HCEC 1CT (cell line): ENCODE measurements at places on chromosomes 16 and 17.

DNA sequence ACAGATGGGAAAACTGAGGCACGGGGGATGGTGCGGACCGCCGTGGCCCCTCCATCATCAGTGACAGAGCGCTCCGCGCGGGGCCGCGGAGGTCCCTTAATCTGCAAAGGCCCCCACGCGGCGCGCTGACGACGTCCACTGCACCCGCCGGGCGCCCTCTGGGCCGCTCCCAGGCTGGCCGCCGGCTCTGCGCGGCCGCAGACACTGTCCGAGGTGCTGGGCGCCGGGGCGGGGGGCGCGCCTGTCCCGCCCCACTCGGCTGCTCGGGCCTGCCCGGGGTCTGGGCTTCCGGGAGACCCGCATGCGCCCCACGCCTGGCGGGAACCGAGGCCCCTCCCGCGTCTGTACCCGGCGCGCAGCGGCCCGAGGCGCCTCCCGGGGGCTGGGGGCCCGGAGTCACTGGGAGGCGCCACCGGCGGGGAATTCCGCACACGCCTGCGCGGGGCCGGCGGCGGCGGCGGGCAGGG is 550 bp upstream of the RNF213 start:
- DNase-seq: peak; percentile 55

GRCh38 chr16:4686497-4687210 is 6.7 kb upstream of the NUDT16L1 start:
- no peak for DNase-seq

DNA sequence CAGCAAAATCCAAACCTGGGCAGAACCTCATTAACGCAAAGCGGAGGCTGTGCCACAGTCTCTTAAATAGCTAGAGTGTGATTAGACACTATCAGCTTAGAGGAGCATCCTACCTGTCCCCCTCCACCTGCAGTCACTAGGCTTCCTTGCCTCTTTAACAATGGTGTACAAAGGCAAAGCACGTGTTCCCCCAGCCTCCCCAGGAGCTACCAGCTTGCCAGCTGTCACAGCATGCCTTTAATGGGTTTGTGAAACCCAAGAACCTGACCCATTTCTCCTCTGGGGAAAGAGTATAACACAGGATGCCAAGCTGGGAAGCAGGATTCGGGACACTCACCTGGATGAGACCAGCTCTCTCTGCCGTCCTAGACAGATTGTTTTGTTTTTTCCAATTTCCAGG is 37.2 kb upstream of the TBX2 start:
- DNase-seq: no peak

- no peak for DNase-seq
Measured at GRCh38 chr17:29771546-29771945, 148.8 kb upstream of the CORO6 start.

DNA sequence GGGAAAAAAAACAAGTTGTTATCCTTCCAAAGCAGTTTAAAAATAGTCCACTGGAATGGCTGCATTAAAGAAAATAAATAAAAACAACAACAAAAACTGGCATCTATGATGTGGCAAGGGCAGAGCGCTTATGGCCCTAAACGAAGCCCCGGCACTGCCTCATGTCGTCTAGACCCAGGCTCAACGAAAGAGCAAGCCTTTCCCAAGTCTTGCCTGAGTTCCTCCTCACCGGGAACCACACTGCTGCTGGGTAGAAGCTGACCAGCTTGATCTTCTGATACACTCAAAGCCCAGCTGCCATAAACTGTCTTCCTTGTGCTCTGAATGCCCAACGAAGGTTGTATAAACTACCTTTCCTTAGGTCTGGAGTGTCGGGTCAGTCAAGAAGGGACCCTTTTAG is 37.0 kb downstream of the NDEL1 start:
- no peak for DNase-seq

GRCh38 chr16:67166110-67166547 is 1.6 kb downstream of the HSF4 start:
- DNase-seq: no peak

- DNase-seq: no peak
Measured at GRCh38 chr17:62670202-62670821, 42.8 kb downstream of the MRC2 start.

DNA sequence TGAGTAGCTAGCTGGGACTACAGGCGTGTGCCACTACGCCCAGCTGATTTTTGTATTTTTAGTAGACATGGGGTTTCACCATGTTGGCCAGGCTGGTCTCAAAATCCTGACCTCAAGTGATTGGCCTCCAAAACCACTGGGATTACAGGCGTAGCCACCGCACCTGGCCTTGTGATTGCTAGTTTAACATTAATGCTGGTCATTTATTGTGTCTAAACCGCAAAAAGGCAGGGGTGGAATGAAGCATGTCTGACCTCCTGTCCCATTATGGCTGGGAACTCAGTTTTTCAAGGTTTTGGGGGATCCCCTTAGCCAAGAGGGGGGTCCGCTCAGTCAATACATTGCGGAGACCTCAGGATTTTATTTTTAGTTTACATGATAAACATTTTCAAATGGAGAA is 10.7 kb upstream of the CNGB1 start:
- no peak for DNase-seq

GRCh38 chr16:48535831-48536613 is 74.0 kb downstream of the N4BP1 start:
- no peak for DNase-seq

- no peak for DNase-seq
Measured at GRCh38 chr17:73720187-73720834, 76.1 kb upstream of the SDK2 start.

DNA sequence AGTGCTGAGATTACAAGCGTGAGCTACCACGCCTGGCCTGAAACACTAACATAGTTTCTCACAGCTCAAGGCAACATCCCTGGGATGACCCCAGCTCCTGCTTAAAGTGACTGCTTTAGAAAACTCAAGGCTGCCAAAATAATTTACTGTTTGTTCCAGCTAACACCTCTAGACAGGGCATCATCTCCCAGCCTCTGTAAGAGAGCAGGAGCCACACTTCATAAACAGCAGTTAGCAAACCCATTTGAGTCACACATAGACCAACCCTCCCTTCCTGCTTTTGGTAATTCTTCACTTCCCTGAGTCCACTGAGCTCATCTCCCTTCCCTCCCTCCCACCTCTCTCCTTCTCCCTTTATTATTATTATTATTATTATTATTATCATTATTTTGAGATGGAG is 201.3 kb downstream of the XYLT1 start:
- peak; percentile 15 for DNase-seq

GRCh38 chr16:81353895-81354294 is 39.1 kb downstream of the GAN start:
- DNase-seq: no peak

DNA sequence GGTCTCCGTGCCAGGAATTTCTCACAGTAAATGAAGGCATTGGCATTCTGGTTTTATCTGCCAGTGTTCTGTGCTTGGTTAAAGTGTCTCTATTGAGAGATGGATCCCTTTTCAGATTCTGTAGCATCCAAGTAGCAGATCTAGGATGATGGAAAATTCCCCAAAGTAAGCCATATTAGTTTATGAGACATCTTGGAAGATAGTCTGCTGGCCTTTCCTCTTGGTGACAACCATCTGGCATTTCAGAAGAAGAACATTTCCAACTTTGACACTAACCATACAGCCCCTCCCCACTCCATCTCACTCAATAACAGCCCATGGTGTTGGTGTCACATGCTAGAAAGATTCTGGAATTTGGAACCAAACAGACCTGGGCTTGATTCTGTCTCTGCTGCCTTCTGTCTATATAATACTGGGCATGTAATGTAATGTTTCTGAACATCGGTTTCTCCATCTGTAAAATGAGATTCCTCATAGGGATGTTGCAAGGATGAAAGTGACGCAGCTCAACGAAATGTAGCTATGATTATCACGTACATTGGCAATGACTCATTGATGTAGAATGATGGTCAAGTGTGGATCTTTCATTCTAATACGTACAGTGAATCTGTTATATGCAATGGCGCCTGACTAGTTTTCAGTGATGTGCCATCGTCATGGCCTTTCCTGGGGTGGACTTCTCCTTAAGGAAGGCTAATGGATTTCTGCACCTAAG is 32.6 kb upstream of the PIRT start:
- DNase-seq: no peak

- DNase-seq: no peak
Measured at GRCh38 chr16:54031107-54031760, 255.4 kb downstream of the IRX3 start.

DNA sequence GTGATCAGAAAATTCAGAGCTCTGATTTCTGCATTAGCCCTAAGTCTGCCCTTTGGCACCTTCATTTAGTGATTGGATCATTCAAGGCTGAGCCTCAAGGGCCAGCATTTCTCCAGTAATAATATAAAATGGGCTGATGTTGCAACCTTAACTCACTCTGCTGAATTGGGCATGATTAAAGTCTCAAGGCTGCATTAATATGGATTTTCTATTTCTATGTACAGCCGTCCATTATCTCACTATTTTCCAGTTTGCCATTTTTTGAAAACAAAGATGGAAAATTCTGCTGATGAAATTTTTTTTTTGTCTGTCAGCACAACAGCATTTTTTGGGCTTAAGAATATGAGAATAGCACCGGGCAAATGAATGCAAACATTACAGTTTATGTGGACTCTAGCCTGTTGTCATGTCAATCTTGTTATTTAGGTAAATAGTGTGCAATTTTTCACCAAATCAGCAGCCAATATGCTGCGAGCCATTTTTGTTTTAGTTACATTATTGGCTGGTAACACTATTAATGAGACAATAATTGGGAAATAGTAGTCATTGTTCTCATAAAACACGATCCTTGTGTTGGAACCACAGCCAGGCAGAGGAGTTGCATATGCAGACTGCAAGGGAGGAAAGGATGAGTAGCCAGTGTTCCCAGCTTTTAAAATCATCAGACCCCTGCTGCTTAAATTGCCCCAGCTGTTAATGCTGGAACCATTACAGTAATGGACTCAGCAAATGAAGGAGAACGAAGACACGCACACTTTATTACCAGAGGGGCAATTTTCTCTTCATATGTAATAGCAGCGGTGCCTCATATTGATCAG is 10.5 kb downstream of the FTO start:
- DNase-seq: no peak

DNA sequence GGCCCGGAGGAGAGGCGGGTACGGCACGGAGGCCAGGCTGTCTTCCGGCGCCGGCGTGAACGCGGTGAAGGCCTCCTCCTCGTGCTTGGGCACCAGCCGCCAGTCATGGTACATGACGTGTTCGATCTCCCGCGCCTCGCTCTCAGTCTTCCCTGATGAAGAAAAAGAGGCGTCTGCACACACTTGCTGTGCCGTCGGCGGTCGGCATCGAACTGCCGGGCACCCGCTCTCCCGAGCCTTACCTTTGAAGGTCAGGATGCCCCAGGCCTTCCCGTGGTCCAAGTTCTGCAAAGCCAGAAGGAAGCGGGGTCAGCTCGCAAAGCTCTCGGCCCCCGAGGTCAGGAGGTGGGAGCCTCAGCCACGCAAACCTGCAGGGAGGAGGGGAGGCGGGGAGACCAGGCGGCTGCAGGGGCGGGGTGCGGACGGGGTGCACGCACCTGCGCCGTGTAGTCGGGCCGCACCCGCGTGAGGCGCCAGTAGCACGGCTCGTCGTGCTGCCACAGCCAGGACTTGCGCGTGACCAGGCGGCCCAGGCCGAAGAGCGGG is at the start of gene EME2:
Gene EME2, plus strand, starts transcription at position 449 of the 546 bp plus-strand sequence. CDS start 418 bp downstream, outside the sequence.
- peak; percentile 30 for DNase-seq

- DNase-seq: peak; percentile 52
Measured at GRCh38 chr16:56807011-56807675, 57.9 kb upstream of the SLC12A3 start.

DNA sequence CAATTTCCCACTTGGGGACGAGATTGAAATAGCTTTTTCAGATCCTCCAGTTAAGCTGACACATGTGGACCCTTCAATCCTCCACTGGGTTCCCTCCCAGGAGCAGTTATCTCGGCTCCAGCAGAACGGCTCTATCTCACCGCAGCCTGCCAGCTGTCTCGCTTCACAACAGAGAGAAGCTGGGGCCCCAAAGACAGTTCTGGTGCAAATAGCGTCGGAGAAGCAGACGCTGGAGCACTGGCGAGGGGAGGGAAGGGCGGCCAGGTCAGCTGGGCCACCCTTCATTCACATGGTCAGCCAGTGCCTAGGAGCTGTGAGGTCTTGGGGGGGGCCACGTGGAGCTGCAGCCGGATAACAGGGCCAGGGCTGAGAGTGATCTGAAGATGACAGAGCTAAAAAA is 141.3 kb upstream of the SDK2 start:
- no peak for DNase-seq

GRCh38 chr17:48596000-48596734 is 2.6 kb upstream of the HOXB5 start:
- DNase-seq: no peak
